ENCODE measurements at places on chromosomes 1 and 21.

GRCh38 chr1:65939636-65940035 is 146.9 kb downstream of the PDE4B start:
- no peak for DNase-seq

GRCh38 chr1:26067432-26067911 is at the start of gene TRIM63:
Gene TRIM63, minus strand, starts transcription at chr1:26067630. Its CDS starts 136 bp downstream, at chr1:26067494.
- no peak for DNase-seq

DNA sequence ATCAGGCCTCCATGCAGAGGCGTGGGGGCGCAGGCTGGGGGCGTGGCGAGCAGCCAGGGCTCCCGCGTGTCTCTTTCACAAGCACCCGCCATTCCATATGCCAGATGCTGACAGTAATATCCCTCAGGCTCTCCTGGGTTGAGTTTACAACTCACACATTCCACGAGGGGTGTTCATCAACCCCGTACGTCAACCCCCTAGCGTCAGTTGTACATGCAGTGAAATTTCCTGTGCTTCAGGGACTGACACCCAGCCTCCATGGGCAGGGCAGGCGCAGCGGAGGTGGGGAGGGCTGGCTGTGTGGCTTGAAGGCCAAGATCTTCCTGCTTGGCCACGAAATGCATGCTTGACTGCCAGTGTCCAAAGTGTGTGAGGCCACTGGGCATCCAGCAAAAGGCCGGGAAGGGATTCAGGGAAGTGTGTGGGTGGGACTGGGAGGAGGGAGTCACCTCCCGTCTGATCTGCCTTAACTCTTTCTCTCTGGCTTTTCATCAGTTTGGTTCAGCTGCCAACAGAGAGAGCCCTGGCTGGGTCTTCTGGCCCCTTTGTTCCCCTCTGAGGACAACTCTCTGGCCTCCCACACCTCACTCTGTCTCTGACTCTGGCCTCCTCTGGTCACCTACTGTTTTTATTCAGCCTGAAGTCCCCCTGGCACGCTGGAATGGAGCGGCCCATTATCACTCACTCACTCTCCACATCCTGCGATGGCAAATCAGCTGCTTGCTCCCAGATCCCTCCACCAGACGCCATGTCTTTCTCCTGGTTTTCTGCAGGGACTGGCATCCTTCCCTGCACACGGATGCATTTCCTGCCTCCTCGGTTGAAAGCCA is 33.8 kb downstream of the CLIC6 start:
- DNase-seq: no peak

DNA sequence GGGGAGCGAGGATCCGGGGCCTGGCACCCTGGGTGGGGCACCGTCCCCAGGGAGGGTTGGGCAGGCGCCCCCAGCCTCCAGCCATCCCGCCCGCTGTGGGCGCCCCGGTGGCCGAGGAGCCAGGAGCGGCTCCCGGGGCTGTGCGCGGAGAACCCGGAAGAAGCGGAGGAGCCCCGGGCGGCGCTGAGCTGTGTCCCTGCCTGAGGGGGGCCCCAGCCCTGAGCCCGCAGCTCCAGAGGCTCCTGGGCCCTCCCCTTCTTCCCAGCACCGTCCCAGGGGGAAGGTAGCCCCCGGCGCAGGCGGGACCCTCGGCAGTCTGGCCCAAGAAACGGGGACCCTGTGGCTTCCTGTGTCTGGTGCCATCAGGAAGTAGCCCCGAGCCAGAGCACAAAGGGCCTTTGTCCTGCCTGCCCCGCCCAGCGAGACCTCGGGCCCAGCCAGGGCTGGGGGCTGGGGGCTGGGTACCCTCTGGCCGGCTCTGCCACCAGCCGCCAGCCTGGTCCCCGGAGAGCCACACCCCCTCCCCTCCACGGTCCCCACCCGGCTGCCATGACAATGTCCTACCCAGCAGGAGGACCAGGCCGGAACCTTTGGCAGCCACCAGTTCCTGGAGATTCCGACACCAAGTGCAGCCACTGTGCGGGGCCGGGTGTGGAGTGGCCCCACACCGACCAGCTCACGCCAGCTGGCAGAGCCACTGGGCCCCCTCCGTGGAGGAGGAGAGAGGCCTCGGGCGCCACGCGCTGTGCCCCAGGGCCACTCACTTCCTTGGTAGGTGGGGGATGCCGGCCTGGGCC is 15.6 kb upstream of the TTLL10 start:
- peak; percentile 61 for DNase-seq

- no peak for DNase-seq
Observed at GRCh38 chr1:47471163-47471562, 33.3 kb downstream of the FOXD2 start.

DNA sequence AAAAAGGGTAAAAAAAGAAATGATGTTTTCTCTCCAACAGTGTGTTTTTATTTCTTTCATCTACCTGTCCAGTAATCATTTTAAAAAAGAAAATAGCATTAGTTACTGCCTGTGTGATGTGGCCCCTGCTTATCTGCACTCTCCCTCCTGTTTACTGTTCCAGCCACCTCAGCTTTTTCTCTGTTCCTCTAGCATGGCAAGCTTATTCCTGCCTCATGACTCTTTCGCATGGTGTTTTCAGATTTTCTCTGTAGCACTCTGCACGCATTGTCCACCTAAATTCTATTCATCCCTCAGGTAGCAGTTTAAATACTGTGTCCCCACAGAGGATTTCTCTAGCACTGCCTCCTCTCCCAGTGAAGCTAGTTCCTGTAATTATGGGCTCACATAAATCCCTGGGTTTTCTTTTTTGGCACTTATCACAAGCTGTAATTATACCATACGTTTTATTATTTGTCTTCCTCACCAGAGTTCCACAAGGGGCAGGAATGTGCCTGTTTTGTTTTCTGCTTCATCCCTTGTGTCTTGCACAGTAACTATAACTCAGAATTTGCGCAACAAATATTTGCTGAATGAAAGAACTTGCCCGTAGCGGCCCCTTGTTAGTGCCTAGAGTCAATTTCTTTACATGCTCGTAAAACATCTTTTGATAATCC is 51.4 kb upstream of the LRIG2 start:
- no peak for DNase-seq

- DNase-seq: no peak
Observed at GRCh38 chr1:211535346-211535745, 43.4 kb upstream of the RD3 start.

DNA sequence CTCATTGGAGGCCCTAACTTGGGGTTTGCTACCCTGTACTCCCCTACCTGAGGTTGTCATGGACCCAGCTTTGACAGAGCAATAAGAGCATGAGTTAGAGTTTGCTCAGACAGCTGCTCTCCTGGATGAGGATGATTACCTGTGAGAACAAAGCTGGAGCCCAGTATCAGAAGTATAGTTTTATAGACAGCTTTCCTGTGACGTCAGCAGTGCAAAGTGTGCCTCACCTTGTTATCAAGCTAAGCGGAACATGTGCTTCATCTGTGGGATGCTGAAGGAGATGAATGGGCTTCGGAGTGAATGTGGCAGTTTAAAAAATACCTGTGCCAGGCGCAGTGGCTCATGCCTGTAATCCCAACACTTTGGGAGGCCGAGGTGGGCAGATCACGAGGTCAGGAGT is 5.4 kb upstream of the WDR47 start:
- DNase-seq: no peak

DNA sequence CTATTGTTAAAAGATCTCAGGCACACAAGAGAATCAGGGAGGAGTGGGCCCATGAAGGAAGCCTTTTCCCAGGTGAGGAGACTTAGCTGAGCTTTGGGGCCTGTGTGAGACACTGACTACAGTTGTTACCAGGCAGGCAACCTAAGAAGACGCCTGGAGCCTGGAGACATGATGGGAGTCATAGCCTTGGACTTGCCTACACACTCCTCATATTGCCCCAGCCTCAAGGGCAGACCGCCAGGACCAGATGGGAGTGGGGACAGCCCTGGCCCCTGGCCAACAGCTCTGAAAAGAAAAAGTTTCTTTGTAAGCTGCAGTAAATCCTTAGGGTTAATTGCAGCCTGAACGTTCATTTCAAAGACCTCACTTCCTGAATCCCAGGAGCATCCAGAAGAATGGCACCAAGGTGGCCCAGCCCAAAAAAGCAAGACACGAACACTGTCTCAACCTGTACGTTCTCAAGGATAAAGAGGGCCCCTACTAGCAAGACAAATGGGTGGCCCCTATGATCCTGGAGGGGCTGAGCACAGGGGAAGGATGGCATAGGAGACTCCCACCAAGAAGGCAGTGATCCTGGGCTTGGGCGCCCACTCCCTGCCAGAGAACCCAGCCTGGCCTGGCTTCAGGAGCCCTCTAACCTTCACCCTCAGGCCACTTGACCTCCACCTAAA is 33.2 kb upstream of the BTG2 start:
- no peak for DNase-seq

GRCh38 chr1:172246521-172247390 is 173.7 kb upstream of the C1orf105 start:
- no peak for DNase-seq

- DNase-seq: peak; percentile 7
Observed at GRCh38 chr1:175757381-175758015, 14.1 kb upstream of the TNR start.

DNA sequence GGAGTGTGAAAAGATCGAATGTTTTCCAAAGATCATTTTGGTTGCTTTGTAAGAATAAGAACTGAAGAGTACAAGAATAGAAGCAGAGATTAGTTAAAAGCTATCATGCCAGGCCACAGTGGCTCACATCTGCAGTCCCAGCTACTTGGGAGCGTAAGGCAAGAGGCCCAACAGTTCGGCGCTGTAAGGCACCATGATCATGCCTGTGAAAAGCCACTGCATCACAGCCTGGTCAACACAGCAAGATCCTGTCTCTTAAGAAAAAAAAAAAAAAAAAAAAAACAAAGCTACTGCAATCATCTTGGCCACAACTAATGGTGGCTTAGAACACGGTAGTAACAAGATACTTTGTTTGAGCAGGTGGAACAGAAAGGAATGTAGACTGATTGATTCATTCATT is 116.2 kb downstream of the EIF4G3 start:
- DNase-seq: no peak

GRCh38 chr1:219067350-219067712 is 106.3 kb upstream of the LYPLAL1 start:
- no peak for DNase-seq

DNA sequence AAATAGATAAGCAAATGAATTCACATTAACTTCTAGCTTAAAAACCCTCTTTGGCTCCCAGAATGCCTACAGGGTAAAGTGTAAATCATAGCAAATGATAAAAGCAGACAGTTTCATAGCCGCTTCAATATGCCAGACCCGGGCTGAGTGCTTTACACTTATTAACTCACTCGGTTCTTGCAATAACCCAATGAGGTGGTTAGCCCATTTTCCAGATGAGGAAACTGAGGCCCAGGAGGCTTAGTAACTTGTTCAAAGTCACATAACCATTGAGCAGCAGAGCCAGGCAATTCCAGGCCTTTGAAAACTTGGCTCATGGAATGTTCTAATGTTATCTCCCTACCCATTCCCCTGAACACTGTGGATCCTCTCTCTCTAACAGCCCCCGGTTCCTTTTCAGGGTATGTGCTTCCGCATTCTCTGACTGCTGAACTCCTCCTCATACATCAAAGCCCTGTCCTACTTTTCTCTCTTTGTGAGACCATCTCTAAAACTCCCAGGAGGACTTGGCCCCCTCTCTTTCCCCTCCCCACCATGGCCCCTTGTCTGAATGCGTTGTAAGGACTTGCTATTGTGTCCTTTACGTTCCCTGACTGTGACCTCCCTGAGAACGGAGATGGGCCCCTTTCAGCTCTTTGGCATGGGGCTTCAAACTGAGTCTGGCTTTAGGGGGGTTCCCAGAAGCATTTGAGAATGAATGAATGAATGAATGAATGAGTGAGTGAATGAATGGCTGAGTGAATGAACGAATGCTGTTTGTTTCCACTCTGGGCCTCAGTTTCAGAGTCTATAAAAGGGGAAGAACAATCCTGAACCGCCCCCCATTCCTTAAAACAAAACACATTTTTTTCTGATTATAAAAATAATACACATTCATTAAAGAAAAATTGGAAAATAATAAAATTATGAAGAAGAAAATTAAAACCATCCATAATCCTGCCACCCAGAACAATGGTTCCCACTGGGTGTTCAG is 15.6 kb upstream of the RUNX3 start:
- DNase-seq: no peak

GRCh38 chr1:209585672-209586071 is 2.2 kb downstream of the CAMK1G start:
- DNase-seq: no peak

DNA sequence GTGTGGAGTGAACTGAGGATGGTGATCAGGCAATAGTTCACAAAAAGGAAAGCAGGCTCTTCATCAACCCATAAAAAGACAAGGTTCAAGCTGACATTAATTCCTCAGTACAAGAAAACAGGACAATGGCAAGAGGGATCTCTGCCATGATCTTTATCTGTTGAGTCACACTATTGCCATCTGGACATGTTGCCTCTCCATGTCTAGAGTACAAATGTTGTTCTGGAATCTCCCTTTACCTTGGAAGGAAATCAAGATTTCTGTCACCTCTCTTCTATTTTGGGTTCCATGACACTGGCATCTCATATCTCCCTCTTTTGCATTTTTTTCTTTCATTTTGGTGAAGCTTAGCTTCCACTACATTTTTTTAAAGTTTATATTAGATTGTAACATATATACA is 329.1 kb downstream of the USP25 start:
- no peak for DNase-seq

- DNase-seq: no peak
Observed at GRCh38 chr1:156692441-156692924, 12.9 kb downstream of the CRABP2 start.

DNA sequence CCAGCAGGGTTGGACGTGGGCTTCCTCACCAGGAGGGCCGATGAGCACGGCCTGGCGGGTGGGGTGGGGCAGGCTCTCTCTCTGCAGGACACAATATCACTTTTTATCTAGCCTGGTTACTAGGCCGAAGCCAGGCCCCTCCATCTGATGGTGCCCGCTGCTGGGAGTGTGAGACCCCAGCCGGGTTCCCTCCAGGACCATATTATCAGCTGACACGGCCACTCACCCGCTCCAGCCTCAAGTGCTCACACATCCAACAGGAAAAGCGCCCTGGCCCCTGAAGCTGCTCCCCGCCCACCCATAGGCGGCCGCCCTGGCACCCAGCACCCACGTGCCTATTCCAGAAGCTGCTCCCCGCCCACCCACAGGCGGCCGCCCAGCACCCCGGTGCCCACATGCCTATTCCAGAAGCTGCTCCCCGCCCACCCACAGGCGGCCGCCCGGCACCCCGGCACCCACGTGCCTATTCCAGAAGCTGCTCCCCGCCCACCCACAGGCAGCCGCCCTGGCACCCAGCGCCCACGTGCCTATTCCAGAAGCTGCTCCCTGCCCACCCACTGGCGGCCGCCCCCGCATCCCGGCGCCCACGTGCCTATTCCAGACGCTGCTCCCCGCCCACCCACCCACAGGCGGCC is 5.0 kb downstream of the SLC19A1 start:
- no peak for DNase-seq

- DNase-seq: no peak
Observed at GRCh38 chr1:235018161-235018560, 110.5 kb downstream of the TOMM20 start.

- no peak for DNase-seq
Observed at GRCh38 chr1:48472638-48473037, 634 bp upstream of the SPATA6 start.

DNA sequence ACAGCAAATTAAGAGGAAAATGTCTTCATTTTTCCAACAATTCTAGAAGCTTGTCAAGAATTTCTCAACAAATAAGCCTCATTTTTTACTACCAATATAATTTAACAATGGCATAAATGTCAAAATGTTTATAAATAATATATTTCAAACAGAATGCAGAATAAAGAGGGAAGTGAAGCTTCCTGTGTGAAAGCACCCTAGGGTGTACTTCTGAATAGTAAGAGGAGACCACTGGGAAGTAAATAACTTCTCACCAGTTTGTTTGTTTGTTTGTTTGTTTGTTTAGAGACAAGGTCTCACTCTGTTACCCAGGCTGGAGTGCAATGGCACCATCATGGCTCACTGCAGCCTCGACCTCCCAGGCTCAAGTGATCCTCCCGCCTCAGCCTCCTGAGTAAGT is 244.3 kb downstream of the SLC45A1 start:
- DNase-seq: no peak
